Stimulated activated CD4-positive, alpha-beta T cell treated with anti-CD3 and anti-CD28 coated beads, Interleukin-1b, Interleukin-23, amount 100 ng/mL, for 24 hours (primary cell): ENCODE measurements at places on chromosomes 4 and X.

GRCh38 chr4:24881508-24882196 is 31.2 kb downstream of the CCDC149 start:
- no peak for DNase-seq

DNA sequence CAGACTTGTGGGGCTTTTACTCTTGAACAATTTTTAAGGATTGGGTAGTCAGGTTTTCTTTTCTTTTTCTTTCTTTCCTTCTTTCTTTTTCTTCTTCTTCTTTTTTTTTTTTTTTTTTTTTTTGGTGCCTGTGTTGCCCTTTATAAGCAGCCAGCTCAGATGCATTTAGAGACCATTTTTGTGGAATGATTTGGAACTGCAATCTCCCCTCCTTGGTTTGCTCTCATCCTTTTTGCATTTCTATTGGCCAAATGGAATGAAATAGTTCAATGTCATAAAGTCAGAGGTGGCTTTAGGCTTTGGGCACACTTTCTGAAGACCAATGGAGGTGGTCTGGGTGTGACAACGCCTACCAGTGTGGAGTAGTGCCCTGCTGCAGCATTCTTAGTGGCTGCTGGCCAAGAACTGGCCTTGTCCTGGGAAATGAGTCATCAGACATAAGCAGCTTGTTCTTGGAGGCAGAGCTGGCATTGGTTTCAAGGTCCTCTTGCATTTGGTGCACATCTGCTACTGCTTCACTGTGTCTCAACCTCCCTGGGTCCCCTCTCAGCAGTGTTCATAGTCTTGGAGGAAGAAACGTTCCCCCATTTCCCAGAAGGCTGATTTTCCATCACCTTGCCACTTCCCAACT is 84.5 kb downstream of the CT47B1 start:
- no peak for DNase-seq

- DNase-seq = no peak
Measured at GRCh38 chr4:151429957-151430570, 21.1 kb downstream of the FHIP1A start.

GRCh38 chr4:75726577-75726976 is 2.2 kb downstream of the USO1 start:
- DNase-seq = no peak

GRCh38 chr4:37976507-37976906 is 16.3 kb downstream of the PTTG2 start:
- no peak for DNase-seq

GRCh38 chr4:114783215-114783595 is 184.6 kb downstream of the UGT8 start:
- DNase-seq = no peak

DNA sequence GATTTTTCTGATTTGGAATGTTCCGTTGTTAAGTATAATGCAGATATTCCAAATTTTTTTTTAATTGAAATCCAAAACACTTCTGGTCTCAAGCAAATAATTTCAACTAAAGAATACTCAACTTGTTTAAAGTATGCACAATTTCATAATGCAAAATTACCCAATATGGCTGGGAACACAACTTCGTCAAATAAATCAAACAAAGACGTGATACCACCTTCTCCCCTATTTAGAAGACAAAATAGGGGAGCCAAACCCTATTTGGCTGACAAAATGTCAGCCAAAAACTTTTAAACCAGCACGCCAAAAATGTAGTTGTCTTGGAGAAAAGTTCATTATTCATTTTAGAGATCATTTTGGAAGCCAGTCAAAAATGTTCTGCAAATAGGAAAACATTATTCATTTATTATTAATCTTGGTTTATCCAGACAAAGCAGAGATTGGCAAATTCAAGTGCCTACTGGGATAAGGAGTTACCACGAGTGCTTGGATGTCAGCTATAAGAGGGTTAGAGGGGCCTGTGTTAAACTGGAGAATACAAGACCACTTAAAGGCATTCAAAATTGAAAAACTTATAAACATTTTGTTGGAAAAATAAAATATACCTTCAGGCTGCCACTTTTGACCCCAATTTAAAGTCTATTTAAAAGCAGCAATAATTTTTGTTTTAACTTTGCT is 3.3 kb upstream of the TKTL2 start:
- no peak for DNase-seq
